CD4-positive, alpha-beta T cell treated with Interleukin-15 for 4 hours (primary cell): ENCODE measurements at places on chromosomes 16 and 17.

GRCh38 chr16:23160082-23160481 lies 10.8 kb upstream of the USP31 start:
- DNase-seq, result no peak

- DNase-seq, result no peak
These were observed 94.5 kb downstream of the PCTP start for GRCh38 chr17:55845385-55845784.

GRCh38 chr16:64089697-64090096 lies 1032.2 kb downstream of the CDH11 start:
- DNase-seq, result no peak

DNA sequence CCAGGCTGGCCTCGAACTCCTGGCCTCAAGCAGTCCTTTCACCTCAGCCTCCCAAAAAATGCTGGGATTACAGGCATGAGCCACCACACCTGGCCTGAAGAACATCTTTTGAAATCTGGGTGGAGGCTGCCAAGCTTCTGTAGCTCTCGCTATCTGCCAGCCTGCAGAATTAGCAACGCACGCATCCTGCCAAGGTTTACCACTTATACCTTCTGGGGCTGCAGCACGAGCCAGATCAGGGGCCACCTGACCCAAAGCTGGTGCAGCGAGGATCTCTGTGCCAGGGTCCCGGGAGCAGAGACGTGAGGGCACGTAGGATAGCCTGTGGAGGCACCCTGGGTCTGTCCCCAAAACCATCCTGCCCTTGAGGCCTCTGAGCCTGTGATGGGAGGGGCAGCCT lies 22.2 kb downstream of the SLC38A8 start:
- DNase-seq, result no peak

- DNase-seq, result no peak
These were observed 30.7 kb upstream of the RPTOR start for GRCh38 chr17:80513892-80514291.

DNA sequence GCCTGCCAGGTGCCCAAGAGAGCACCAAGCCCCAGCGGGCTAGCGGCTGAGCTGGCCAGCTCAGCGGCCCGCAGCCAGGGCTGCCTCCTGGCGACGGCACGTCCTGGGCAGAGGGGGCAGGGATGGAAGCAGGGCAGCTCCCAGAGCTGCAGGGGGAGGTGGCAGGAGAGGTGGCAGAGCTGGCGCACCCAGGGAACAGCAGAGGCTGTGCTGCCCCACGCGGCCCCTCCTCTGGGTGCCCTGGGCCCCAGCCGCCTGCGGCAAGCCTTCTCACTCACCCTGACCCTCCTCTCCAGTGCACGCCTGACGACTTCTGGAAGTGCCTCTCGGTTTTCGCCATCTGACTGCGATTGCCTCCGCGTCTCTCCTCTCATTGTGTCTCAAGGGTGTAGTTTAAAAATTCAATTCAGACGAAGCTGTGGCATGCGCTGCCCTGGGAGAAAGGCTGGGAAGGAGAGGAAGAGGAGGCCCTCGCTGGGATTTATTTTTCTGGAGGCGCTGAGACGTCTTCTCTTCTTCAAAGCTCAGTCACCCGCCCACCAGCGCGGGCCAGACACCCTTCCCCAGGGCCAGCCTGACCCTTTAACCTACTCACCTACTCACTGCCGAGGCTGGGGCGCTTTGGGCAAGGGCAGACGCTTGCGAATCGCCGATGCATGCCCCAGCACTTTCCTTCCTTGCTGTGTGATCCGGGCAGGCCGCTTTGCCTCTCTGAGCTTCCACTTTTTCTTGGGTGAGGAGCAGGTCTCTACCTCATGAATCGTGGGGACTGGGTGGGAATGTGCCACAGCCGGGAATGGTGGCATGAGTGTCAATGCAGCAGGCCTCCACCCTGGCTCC lies 24.9 kb downstream of the GSE1 start:
- DNase-seq, result no peak

DNA sequence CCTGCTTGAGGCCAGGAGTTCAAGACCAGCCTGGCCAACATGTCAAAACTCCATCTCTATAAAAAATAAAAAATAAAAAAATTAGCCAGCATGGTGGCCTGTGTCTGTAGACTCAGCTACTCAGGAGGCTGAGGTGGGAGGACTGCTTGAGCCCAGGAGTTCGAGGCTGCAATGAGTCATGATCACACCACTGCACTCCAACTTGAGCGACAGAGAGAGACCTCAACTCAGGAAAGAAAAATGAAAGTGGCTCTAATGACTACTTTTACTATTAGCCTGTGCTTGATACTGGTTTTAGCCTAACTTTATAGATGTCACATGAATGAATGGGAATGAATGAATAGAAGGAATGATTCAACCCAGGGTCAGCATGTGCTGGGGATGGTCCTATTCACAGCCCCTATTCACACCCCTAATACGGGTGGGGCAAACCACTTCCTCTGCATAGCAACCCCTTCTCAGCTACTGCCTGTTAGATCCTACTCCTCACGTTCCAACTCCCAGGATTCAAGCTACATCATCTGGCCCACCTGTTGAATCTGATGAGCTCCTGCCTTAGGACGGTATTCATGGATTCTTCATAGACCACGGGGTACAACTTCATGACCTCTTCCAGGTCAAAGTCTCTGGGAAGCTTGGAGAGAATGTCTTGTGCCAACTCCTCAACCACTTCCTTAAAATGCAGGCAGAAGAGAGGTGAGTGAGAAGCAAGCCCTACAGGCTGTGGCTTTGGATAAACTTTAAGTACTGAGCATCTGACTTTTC lies 40.5 kb downstream of the LYRM1 start:
- no peak for DNase-seq

GRCh38 chr16:89023621-89024511 lies 46.9 kb upstream of the CBFA2T3 start:
- DNase-seq, result no peak

DNA sequence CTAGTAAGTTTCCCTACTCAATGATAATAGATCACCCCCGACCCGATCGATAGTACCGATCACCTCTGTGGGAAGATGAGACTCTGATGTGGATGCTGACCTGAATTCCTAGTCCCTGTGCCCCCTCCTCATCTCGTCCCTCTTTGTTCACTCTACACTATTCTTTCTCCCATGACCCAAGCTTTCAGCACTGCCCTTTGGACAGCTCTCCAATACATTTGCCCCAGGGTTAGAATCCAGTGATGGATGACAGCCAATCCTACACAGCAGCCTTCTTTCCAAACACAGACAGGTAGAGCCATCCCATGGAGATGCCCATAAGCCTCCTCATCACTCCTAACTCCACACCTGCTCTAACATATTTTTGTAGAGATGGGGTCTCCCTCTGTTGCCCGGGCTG lies 141.1 kb downstream of the GSG1L start:
- no peak for DNase-seq
